Stimulated activated CD4-positive, alpha-beta T cell treated with anti-CD3 and anti-CD28 coated beads, TNF-alpha, amount 100 ng/mL, for 4 hours (primary cell): ENCODE measurements at places on chromosomes 13 and 19.

- no peak for DNase-seq
Observed at GRCh38 chr19:58279925-58280316, 1.2 kb downstream of the ZNF8 start.

DNA sequence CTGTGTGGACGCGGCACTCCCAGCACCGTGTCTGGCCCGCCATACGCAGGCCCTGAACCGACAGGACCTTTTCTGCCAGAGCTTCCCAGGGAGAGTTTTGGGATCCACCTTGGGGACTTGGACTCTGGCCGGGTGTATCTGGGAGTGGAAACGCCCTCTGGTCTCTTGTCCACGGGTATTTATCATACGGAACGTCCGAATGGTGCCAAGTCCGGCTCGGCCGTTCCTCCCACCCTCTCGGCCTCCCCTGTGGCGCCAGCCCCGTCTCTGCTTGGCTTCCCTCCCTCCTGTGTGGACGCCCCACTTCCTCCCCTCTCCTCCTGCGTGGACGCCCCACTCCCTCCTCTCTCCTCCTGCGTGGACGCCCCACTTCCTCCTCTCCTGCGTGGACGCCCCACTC is 12.1 kb downstream of the HCN2 start:
- no peak for DNase-seq

- DNase-seq, result no peak
Observed at GRCh38 chr19:1106841-1107660, 3.3 kb downstream of the GPX4 start.

- DNase-seq, result no peak
Observed at GRCh38 chr13:83666141-83666540, 216.1 kb downstream of the SLITRK1 start.

- no peak for DNase-seq
Observed at GRCh38 chr13:108323031-108323430, 53.5 kb downstream of the TNFSF13B start.

GRCh38 chr13:28531077-28531844 is 36.3 kb upstream of the FLT1 start:
- no peak for DNase-seq

DNA sequence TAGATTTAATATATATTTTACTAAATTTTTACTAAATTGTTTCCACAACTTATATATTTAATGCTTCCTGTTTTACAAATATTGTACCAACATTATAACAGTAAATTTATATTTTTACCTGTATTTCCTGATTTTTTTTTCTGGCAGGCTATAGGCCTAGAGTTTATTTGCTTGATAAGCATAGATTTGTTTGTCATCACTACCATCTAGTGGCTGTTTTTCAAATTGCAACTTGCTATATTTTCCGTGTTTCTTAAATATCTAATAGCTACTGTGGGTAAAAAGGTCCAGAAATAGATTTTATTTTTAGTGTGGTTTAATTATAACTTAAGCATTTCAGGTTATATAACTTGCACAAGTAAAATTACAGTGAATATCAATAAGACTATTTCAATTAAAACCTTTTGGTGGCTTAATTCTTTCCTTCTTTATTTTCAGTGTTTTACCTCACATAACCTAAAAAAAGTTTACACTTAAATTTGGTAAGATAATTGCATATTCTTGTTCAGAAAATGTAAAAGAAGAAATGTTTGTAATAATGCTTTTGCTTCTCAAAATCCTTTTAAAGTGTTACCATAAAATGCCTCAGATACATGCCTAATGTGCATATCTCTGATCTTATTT is 60.6 kb downstream of the NDFIP2 start:
- DNase-seq, result no peak

- no peak for DNase-seq
Observed at GRCh38 chr19:6227156-6227935, 52.4 kb downstream of the MLLT1 start.

- DNase-seq, result no peak
Observed at GRCh38 chr19:970695-971094, 13.4 kb upstream of the WDR18 start.

DNA sequence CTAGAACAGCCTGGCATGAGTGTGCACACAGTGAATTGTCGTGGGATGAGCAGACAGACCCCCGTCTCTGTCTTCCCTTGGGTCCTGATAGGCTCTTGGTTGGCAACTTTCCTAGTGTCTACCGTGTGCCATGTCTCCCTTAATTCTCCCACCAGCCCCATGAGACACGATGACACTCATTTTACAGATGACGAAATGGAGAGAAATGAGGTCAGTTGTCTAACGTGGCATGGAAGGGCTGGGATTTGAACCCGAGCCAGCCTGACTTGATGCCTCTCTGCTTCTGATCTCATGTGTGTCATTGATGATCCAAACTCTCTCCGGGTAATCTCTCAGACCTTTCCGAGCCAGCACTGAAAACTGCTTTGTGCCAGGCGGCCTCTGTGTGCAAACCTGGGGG is 8.4 kb upstream of the KLK14 start:
- DNase-seq, result no peak

GRCh38 chr19:53696951-53697350 is 65.2 kb downstream of the DPRX start:
- no peak for DNase-seq

- DNase-seq, result no peak
Observed at GRCh38 chr19:4113398-4114088, 10.4 kb downstream of the MAP2K2 start.

DNA sequence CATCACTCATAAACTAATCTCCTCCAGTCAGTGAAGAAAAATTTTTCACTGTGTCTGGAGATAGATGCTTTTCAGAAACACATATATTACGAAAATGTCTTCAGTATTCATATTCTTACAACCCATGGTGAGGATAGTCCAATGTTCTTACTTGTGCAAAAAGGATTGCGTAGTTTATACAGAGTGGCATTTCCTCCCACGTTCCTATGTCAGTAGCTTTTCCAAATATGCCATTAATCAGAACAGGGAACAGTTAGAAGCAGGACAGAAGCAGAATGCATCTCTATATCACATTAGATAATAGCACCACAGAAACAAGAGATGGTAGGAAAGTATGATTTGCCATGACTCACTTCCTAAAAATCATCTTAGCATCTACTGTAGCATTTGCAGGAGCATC is 282.9 kb downstream of the SLITRK5 start:
- DNase-seq, result no peak

GRCh38 chr13:97116754-97117153 is 105.4 kb upstream of the MBNL2 start:
- no peak for DNase-seq

- no peak for DNase-seq
Observed at GRCh38 chr19:35009424-35010415, 9.6 kb downstream of the GRAMD1A start.

GRCh38 chr19:2375353-2376121 is 15.5 kb downstream of the TMPRSS9 start:
- DNase-seq, result no peak

GRCh38 chr19:43784241-43784980 is 3.6 kb upstream of the KCNN4 start:
- no peak for DNase-seq

DNA sequence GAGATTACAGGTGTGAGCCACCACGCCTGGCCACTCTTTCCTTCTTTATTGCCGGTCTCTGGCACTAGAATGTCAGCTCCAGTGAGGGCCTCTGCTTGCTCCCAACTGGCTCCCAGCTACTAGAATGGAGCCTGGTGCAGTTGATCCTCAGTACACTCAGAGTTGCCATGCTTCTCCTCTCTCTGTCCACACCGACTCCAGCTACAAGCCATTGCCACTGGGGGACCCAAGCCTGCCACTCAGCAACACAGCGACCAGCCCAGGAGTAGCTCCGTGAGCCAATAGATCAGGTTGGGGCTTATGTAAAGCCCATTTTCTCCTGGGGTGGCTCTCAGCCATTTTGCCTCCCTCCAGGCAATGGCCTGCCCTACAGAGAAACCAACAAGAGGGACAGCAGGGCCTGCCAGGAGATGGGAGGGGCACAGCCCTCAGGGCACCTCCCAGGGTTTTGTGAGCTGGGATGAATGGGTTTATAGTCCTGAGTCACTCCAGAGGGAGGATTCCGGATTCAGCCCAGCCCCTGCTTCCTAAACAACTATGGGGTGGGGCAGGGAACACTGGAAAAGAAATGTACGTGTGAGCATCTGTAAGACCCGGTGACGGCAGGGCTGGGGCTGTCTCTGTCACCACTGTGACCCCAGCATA is 36.5 kb downstream of the OPA3 start:
- no peak for DNase-seq

DNA sequence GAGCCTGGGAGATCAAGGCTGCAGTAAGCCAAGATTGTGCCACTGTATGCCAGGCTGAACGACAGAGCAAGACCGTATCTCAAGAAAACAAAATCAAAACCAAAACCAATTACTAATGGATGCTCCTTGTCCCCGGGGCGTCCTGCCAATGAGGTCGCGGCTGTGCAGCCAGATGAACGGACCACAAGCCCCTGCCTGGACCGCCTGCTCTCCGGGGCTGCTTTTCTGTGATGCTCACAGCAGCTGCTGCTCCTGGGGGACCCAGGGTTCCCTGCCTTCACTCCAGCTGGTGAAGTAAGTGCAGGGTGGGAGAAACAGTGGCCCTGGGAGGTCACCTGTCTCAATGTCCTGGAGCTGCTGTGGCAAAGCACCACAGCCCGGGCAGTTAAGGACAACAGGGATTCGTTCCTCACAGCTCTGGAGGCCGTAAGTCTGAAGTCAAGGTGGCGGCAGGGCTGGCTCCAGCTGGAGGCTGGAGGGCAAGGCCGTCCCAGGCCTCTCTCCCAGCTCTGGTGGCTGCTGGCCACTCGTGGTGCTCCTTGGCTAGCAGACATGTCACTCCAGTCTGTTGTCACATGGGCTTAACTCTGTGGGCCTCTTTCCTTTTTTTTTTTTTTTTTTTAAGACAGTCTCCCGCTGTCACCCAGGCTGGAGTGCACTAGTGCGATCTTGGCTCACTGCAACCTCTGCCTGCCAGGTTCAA is 10.1 kb downstream of the COPE start:
- DNase-seq, result no peak

GRCh38 chr13:80814541-80814940 is 473.6 kb upstream of the SPRY2 start:
- no peak for DNase-seq

GRCh38 chr19:56144376-56144775 is 3.3 kb downstream of the ZNF444 start:
- DNase-seq, result no peak

DNA sequence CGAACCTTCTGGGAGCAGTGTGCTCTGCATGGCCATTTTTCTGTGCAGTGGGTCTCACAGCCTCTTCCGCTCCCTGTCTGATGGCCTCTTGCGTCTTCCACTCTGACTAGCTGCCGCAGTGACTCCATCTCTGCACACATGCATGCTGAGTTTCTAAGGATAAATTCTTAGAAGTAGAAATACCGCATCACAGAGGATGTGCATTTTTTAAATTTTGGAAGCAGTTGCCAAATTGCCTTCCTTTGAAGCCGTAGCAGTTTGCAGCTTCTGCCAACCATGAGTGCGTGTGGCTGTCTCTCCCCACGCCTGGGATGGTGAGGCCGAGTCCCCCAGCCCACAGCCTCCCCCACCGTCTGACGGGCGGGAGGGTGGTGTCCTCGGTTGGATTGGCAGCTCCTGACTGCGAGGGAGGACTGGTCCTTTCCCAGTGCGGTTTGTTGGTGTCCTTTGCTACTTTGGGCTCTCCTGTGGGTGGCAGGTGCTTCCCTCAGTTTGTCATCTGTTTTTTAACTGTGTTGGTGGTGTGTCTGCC is 9.8 kb downstream of the FZR1 start:
- no peak for DNase-seq

DNA sequence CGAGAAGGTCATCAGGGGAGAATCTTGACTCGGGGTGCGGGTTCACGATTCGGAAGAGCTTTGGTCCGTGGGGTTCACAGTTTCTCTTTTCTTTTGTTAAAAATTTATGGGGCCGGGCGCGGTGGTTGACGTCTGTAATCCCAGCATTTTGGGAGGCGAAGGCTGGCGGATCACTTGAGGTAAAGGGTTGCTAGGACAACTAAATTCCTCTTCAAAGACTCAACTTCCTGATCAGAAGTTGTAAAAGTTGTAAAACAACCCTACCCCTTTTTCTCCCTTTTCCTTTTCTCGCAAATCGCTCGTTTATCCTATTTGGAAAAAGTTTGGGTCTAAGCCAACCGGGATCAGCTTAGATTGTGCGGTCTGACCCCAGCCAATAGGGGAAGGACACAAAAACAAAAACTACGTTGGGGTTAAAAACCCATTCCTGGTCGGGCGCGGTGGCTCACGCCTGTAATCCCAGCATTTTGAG is 673 bp downstream of the ZNF486 start:
- DNase-seq, result no peak

GRCh38 chr13:107222597-107222996 is 654.7 kb upstream of the ARGLU1 start:
- DNase-seq, result no peak

- no peak for DNase-seq
Observed at GRCh38 chr19:13301627-13302334, 151.6 kb downstream of the IER2 start.

DNA sequence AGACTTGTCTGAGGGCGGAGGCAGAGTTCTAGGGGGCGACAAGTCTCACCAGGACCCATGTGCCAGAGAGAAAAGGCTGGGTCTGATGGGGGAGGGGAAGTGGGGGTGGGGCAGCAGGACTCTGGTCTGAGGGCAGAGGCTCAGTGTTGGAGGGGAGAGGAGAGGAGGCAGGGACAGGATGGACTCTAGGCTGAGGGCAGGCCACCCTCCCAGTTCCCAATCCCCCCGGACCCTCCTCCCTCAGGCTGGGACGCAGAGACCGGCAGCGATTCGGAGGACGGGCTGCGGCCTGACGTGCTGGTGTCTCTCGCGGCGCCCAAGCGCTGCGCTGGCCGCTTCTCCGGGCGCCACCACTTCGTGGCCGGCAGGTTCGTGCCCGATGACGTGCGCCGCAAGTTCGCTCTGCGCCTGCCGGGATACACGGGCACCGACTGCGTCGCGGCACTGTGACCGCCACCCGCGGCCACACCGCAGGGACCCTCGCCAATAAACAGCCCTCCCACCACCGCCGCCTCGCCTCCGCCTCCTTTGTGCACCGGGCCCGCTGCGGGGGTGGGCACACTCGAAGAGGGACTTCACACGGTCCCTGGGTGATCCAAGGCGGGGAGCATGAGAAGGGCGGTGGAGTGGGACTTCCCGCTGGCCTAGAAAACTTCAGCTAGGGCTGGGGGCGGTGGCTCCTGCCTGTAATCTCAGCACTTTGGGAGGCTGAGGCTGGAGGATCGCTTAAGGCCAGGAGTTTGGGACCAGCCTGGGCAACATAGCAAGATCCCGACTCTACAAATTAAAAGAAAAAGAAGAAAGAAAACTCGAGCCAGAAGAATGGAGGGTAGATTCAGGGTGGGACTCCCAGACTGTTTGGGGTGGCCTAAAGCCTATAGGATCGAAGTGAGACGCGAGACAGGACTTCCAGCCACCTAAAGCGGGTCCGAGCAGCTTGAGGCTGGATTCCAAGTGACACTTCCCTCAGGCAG is 703 bp upstream of the CILP2 start:
- no peak for DNase-seq
